ENCODE measurements at places on chromosomes 13 and 19. TPM values are rescaled to one million over a fixed set of nuclear protein-coding genes. Genes with fewer than 3 reads are reported as not detected.

The CACNG7 gene
- total RNA-seq: not detected

GRCh38 chr19:20325151-20325550 is 158.1 kb downstream of the ZNF486 start:
- no peak for DNase-seq

DNA sequence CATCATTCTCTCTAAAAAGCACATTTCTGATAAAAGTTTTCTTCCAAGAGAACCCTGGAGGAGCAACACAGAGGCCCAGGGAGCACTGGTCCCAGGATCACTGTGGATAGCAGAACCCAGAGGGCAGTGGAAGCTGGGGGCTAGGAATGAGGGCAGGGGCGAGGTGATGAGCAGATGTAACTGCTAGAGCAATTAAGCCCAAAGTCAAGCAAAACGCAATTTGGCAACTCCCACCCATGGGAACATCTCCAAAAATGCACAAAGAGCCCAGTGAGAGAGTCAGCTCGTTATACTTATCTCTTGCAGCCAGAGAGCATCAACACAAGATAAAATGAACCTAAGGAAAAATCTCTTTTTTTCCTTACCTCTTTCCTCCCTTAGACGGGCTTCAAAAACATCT is 284.2 kb downstream of the TBC1D4 start:
- no peak for DNase-seq

The PNMA8C gene
- not detected for total RNA-seq

DNA sequence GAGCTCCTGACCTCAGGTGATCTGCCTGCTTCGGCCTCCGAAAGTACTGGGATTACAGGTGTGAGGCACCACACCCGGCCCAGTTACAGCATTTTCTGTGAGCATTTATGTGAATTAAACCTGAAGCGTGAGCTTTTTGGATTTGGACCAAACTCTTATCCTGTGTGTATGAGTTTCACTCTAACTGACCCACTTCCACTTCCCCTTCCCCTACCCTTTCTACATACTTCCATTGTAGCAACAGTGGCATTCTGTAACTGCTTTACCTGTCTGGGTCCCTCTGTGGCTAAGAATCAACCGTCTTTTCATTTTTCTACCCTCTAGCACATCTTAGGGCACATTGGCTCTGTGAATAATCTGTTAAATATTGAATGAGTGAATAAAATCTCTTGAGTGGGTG is 16.2 kb downstream of the FRY start:
- no peak for DNase-seq

DNA sequence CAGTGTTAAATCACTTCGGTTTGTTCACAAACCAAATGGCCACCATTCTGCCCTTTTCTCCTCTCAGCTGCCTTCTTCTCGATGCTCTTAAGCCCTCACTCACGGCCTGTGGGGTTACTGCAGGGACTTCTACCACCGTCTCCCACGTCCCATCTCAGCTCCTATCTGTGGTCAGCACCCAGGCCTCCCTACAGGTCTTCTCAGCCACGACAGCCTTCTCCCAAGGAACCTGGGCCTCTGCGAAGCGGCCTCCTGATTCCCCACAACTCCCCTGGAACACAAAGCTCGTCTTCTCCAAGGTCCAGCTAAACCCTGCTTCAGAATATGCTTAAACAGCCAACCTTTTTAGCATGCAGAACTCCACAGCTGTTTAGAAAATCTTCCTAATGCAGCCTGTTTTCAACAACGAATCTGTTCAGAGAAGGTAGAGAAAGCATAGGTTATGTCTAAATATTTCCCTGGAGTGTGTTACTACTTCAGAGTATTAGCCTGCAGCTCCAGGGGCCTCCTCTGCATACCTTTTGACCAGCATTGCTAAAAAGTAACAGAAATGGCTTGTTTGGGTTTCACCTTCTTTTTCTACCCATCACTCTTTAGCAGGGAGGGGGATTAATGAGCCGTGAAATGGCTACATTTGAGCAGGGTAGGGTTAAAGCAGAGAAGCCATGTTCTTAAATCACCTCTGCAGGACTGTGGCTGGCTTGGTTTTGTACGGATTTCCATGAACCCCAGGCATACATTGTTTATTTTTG is 104.0 kb downstream of the COL4A2 start:
- no peak for DNase-seq

- DNase-seq: no peak
Observed at GRCh38 chr13:106466691-106467426, 68.6 kb downstream of the EFNB2 start.

The SPRED3 gene
- 0.39 TPM for total RNA-seq

GRCh38 chr13:23468811-23469210 is 35.3 kb upstream of the SACS start:
- DNase-seq: no peak

DNA sequence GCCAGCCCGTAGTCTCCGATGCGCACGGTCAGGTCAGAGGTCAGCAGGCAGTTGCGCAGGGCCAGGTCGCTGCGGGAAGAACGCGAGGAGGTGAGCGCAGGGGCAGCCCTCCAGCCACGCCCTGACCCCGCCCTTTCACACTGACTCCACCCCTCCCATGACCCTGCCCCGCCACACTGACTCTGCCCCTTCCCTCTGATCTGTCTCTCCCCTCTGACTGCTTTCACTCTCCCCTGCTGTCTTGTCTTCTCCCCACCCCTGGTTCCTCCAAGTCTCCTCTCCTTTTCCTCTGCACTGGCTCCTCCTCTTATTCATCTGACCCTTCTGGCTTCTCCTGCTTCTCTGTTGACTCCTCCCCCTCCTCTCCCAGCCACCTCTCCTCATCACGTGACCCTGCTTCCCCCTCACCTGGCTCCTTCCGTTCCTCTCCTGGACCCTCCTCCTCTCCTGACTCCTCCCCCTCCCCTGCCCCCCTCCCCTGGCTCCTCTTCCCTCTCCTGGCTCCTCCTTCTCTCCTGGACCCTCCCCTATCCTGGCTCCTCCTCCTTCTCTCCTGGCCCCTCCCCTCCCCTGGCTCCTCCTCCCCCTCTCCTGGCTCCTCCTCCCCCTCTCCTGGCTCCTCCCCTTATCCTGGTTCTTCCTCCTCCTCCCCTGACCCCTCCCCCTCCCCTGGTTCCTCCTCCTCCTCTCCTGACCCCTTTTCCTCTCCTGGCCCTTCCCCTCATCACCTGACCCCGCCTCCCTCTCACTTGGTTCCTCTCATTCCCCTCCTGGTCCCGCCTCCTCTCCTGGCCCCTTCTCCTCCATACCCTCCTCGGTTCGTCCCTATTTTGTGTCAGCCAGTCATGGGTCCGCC is 9.9 kb downstream of the LMTK3 start:
- no peak for DNase-seq

DNA sequence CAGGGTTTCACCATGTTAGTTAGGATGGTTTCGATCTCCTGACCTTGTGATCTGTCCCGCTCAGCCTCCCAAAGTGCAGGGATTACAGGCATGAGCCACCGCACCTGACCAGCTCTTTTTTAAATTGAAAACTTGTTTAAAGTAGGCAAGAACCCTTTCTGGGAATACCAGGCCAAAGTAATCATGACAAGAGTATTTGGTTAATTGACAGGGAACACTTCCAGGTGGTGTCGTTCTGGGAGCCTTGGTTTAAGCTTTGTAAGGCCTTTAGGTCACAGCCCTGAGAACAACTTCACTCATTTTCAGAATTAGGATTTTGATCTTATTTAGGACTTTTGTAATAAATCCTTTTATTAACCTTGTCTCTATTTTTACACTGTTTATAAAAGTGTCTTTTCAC is 115.2 kb downstream of the LMO7 start:
- no peak for DNase-seq

DNA sequence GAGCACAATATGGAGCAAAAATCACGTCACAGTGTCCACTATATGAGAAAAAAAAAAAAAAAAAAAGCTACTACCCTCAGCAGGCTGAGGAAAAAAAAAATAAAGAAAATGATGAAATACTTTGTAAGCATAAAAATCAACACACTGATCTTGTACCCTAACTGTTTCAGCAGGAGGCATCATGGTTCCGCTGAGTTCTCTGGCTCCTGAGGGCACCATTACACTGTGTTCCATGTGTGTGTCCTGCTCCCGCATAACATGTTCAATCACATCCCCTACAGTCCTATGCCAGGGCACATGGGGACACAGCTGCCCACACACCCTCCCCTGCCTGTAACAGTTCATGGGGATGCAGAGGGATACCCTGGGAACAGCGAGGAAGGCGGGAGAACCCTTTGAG is 33.5 kb downstream of the DOCK9 start:
- no peak for DNase-seq

DNA sequence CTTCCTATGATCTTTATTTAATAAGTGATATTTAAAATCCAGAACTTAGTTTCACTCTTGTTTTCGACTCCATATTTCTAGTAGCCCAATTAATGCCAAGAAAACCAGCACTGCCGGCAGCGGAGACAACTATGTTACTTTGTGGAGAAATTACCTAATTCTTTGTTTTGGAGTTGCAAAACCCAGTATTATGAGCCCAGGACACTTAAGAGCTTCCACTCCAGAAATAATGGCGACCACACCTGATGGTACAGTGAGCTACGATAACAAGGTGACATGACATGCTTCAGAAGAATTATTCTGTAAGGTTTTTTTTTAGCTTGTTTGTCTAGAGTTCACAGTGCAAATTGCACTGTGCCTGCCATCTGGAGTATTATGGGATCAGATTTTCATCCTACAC is 136.4 kb downstream of the ZAR1L start:
- DNase-seq: no peak

The PNMA8B gene
- 0.13 TPM for total RNA-seq

- no peak for DNase-seq
Observed at GRCh38 chr19:50557009-50557613, 11.1 kb downstream of the LRRC4B start.

GRCh38 chr13:45196622-45197021 is 4.2 kb downstream of the KCTD4 start:
- DNase-seq: peak; percentile 64

- DNase-seq: no peak
Observed at GRCh38 chr13:84662491-84662890, 780.2 kb upstream of the SLITRK1 start.

The CLC gene
- total RNA-seq: not detected

GRCh38 chr13:112145551-112146360 is 78.8 kb downstream of the SOX1 start:
- no peak for DNase-seq

The TMEM238 gene
- 0.26 TPM for total RNA-seq

GRCh38 chr13:24292481-24292880 is 16.9 kb upstream of the C1QTNF9 start:
- DNase-seq: no peak

The KIR2DL4 gene
- not detected for total RNA-seq

GRCh38 chr19:33883859-33884519 is 87.3 kb downstream of the KCTD15 start:
- peak; percentile 96 for DNase-seq

- no peak for DNase-seq
Observed at GRCh38 chr13:107586216-107586615, 629.1 kb downstream of the LIG4 start.

DNA sequence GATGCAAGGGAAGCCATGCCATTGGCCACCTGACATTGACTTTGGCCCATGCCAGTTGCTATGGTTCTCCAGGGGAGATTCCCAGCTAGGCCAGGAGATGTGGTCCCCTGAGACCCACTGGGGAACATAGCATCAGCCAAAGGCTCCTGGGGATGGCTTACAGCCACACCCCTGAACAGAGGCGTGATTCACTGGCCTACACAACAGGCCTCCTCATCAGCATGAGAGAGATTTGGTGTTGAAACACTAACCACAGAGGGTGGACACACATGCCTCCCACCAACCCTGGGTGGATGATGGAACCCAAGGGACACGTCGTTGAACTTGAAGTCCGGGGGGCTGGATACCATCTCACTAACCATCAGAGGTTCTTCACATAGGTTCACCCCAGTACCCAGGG is 14.4 kb downstream of the IQCN start:
- DNase-seq: no peak

- no peak for DNase-seq
Observed at GRCh38 chr19:14097532-14098151, 7.1 kb upstream of the SAMD1 start.

- DNase-seq: no peak
Observed at GRCh38 chr13:38417727-38418126, 68.1 kb downstream of the UFM1 start.

DNA sequence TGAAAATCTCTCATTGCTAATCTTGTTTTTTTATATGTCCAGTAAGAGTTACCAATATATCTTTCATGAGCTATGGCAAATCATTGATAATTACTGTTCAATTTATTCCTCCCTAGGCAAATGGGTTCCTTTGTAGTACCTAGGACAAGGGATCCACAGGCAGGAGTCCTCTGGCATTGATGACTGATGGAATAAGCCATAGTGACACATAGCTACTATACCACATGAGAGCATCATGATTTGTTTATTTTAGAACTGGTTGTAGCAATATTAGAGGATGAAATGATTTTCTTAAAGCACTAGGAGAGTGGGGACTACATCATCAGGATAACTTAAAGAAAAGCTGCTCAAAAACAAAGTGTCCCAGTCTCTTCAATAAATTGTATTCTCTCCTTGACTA is 21.7 kb upstream of the MAB21L1 start:
- no peak for DNase-seq

The UNC13A gene
- 0.13 TPM for total RNA-seq

DNA sequence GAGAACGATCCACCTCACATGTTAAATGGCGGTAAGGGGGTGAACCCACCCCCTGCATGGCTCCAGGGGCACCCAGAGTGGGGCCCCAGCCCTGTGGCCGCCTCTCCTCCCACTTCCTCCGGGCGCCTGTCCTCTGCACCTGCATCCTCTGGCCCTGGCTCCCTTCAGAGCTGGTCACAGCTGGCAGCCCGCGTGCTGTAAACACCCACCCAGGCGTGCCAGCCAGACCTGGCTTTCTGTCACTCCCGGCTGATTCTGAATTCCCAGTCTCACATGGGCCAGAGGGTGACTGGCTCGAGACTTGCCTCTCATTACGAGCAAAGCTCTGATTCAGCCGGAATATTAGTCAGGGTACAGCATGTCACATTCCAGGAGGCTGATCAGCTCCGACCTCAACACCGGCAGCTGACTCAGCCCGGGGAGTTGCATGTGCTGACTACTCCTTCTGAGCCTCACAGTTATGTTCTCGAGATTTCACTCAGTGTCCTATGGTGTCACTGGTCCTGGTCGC is 75.1 kb downstream of the GNG7 start:
- DNase-seq: peak; percentile 95

DNA sequence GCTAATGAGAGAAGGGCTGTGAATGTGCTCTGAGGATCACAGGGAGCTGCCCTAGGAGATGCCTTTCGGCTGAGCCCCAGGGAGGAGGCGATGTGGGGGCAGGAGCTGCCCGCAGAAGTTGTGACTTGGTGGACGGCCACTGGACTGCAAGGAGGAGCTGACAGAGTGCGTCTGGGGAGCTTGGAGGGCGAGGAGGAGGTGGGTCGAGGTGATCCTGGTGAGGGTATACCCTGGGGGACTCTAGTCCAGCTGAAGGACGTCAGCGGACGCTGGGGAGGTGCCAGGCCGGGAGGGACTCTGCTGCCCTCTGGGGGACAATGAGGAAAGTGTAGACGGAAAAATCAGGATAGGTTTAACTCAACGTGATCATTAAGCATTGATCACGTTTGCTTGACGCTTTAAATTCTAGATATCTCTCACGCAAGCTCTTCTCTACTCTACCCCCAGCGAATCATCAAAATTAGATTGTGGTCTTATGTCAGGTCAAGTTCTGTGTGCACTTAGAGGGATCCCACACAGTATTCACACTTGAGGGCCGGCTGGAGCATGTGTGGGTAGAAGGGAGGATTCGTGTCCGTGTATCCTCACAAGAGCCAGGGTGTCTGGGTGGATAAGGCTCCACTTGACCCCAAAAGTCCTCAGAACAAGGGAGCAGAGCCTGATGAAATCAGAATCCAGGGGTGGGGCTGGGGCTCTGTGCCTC is 3.3 kb upstream of the CEACAM7 start:
- no peak for DNase-seq

GRCh38 chr19:11749751-11750150 is 11.0 kb upstream of the ZNF823 start:
- DNase-seq: no peak
